Activated T-cell treated with anti-CD3 and anti-CD28 coated beads for 4 hours (primary cell): ENCODE measurements at places on chromosomes 13 and 19.

DNA sequence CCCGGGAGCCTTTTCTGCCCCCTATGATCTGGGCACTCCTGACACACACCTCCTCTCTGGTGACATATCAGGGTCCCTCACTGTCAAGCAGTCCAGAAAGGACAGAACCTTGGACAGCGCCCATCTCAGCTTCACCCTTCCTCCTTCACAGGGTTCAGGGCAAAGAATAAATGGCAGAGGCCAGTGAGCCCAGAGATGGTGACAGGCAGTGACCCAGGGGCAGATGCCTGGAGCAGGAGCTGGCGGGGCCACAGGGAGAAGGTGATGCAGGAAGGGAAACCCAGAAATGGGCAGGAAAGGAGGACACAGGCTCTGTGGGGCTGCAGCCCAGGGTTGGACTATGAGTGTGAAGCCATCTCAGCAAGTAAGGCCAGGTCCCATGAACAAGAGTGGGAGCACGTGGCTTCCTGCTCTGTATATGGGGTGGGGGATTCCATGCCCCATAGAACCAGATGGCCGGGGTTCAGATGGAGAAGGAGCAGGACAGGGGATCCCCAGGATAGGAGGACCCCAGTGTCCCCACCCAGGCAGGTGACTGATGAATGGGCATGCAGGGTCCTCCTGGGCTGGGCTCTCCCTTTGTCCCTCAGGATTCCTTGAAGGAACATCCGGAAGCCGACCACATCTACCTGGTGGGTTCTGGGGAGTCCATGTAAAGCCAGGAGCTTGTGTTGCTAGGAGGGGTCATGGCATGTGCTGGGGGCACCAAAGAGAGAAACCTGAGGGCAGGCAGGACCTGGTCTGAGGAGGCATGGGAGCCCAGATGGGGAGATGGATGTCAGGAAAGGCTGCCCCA, 8.5 kb upstream of the CEACAM7 start:
- no peak for DNase-seq

GRCh38 chr13:73519396-73520116, 460.8 kb downstream of the KLF5 start:
- no peak for DNase-seq

DNA sequence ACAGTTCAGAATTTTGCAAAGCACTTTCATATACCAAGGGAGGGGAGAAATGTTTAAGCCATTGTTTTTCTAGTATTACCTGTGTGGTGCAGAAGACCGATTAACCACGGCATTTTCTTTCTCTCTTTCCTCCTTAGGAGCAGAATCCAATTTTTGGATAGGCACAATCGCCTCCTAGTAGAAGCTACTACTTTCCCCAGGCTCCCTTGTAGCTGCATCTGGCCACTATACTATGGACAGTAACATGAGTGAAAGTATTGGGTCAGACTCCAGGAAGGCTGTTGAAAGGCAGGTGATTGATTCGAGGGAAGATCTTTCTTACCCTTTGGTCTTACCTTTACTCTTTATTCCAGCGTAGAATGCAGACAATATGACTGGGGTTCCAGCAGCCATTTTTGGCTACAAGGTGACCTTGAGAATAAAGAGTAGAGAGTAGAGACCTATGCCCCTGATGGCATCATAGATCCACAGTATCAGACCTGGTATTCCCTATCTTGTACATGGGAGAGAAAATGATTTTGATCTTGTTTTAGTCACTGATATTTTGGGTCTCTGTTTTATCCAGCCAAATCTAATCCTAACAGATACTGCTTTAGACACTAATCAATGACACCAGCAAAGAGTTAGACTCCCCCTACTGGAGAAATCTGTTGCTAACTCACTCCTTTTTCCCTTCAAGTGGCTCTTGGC, 77.0 kb downstream of the LRRC63 start:
- no peak for DNase-seq

DNA sequence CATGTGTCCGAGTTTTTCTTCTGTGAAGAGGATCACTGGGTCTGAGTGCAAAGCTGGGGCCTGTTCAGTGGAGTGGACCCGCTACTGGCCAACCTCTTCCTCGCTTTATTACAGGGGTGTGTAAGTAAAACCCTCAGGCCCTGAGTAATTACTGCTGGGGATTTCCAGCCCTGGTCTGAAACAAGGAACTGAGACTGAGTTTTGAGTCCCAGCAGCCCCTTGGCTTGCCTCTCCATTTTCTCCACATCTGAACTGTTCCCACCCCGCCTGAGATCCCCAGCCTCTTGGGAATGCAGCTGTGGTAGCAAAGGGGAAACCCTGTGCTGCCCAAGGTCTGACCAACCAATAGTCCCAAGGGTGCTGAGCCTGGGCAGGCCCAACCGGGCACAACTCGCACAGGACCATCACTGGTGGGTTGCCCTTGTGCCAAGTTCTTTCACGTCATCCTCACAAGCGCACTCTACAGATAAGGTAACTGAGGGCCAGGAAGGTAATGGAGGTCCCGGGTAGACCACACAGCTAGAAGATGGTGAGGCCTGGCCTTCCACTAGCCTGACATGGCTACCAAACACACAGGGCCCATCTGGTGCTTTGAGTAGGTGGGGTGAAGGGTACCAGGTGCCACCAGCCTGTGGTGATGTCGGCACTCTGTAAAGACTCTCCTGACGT, 13.7 kb upstream of the SLC35E1 start:
- DNase-seq, result no peak

DNA sequence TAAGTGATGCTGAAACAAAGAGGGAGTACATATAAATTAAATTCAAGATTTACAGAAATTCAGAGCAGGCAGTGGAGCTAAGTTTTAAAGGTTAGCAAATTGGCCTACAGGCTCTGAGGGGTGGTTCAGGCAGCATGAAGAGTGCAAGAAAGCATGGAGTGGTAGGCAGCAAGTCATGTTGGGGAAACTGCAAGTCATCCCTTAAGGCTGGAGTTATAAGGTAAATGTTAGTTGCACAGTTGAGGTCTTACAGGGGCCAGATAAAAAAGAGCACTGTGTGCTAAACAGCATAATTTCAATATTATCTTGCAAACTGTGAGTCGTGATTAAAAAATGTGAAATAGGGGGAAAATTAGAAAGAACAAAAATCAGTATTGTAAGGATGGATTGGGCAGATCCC, 106.2 kb downstream of the VWA8 start:
- DNase-seq, result no peak

DNA sequence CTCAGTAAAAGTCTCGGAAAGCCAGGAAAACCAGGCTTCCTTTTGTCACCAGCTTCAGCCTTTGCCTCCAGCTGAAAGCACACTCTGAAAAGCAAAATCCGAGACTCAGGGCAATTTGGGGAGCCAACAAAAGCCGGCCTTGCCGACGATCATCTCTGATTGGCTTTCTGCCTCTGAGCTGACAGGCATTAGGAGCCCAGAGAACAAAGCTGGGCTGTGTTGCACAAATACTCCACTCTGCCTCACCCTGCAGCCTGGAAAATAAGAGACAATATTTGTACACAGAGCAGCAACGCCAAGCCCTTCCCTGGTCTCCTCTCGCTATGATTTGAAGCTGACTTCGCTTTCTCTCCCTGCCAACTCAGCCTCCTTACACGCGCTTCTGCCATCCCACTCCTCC, 46.9 kb downstream of the CACNA1A start:
- no peak for DNase-seq

DNA sequence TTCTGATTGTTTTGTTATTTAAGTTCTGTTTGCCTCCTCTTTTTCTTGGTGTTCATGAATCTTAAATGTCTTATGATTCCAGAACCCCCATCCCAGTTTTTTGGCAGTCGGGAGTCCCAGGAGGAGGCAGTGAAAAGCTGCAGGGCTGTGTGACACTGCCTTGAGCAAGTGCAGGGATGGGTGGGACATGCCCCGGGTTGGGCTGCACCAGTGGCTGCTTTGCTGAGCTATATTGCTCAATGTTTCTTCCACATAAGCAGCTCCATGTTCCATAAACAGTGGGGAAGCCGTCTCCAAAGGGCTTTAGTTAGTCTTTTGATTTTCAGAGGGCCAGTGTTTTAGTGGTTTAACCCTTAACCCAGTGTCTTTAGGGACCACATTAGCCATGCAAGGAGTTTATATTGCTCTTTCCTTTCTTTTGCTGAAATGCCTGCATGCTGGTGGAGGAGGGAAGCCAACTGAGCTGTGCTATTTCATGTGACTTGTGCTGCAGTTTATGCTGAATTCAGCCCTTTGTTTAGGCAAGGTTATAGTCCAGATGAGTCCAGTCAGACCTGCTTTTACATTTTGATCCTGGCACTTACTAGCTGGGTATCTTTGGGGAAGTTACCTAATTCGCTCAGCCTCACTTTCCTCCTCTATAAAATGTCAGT, 13.1 kb downstream of the ATP8A2 start:
- no peak for DNase-seq

GRCh38 chr13:49579501-49579900, 5.9 kb downstream of the RCBTB1 start:
- DNase-seq, result no peak
